Activated T-helper 2 cell treated with anti-CD3 and anti-CD28 coated beads, Interferon-gamma antibody, Interleukin-2, Interleukin-4, amounts not matched to agents 10 μg/mL and 5 μg/mL and 100 μg/mL, durations not matched to agents 14 hours and 24 hours and 36 hours (primary cell): ENCODE measurements at places on chromosomes 4 and X. TPM values are rescaled to one million over a fixed set of nuclear protein-coding genes. Genes with fewer than 3 reads are reported as not detected.

DNA sequence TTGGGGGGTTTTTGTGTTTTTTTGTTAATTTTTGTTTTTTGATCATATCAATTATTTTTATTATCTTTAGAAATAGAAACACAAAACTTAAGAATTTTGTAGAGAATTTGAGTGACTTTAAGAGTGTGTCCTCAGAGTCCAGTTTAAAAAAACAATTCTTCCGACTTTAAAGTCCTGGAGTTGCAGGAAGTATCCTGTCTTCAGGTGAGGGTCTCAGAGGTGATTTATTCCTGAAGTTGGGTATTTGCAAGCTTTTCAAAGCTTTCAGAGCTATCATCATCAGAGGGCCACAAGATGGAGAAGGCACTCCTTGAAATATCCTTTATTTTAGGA is 23.0 kb downstream of the TLR10 start:
- H3K4me3 ChIP-seq = no peak overlapping the region
- no peaks in the 10 kb centered on the region for H3K36me3 ChIP-seq

GAGE12H gene
- total RNA-seq = not detected in 2 replicates

DNA sequence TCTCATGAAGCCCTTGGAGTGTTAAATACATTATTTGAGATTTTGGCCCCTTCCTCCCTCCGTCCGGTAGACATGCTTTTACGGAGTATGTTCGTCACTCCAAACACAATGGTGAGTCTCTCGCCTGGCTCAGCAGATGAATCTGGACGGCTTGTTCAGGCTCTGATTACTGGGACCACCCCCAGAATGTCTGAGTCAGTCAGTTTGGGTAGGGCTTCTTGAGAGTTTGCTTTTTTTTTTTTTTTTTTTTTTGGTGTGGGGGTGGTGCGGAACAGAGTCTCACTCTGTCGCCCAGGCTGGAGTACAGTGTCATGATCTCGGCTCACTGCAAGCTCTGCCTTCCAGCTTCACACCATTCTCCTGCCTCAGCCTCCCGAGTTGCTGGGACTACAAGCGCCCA is 62.4 kb upstream of the MSANTD1 start:
- peaks cover 6% of the 10 kb centered on the region for H3K4me1 ChIP-seq
- H3K27me3 ChIP-seq = no peaks in the 10 kb centered on the region

DNA sequence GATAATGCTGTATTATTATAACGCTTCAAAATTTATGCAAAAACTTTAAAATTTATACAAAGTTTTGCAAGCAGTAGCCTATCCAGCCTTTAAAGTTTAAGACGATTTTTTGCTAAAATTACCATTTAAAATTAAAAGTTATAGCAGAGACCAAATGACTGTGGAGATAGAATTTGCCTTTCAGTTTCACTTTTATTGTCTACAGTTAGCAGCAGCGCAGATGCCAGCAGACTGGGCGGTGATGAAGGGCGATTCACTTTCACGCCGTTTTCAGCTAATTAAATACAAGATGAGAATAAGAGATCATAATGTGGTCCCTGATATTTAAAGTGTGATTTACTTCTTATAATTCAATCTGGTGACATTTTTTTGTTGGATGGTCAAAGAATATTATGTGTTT is 1381.5 kb upstream of the ADGRL3 start:
- no peak for DNase-seq
- H3K4me3 ChIP-seq = peak overlapping the region; percentile 65
- H3K4me1 ChIP-seq = peaks cover 2% of the 10 kb centered on the region
- no peaks in the 10 kb centered on the region for H3K27me3 ChIP-seq

ARX gene
- not detected in 2 replicates for total RNA-seq

- peaks cover 9% of the 10 kb centered on the region for H3K4me1 ChIP-seq
- no peak for DNase-seq
- H3K27ac ChIP-seq = no peak overlapping the region
- H3K4me3 ChIP-seq = no peak overlapping the region
These were observed 14.0 kb downstream of the TIMP1 start for GRCh38 chrX:47596256-47596655.

VCX gene
- not detected in 2 replicates for total RNA-seq
